ENCODE measurements at places on chromosomes 5 and 9. TPM values are rescaled to one million over a fixed set of nuclear protein-coding genes. Genes with fewer than 3 reads are reported as not detected.

PCDHA2 gene
- 0.05 TPM for total RNA-seq

CNTNAP3 gene
- 3.6 TPM for total RNA-seq

SLC27A6 gene
- under 0.01 TPM for total RNA-seq

MSX2 gene
- 1.5 TPM for total RNA-seq

ZDHHC21 gene
- total RNA-seq, result 16.6 TPM

PCDHGB7 gene
- 8.3 TPM for total RNA-seq

SEMA6A gene
- total RNA-seq, result 0.05 TPM

GRXCR2 gene
- total RNA-seq, result not detected

TMEM8B gene
- total RNA-seq, result 6.2 TPM

SHOC1 gene
- total RNA-seq, result 0.09 TPM

SCGB3A2 gene
- not detected for total RNA-seq

SH3RF2 gene
- total RNA-seq, result 7.7 TPM

ALAD gene
- 23.6 TPM for total RNA-seq

DDX4 gene
- not detected for total RNA-seq

XRCC4 gene
- 73.0 TPM for total RNA-seq

TAS2R1 gene
- total RNA-seq, result not detected

TRPM3 gene
- total RNA-seq, result under 0.01 TPM

ENC1 gene
- 217 TPM for total RNA-seq

C5orf15 gene
- total RNA-seq, result 89.1 TPM

MARCOL gene
- not detected for total RNA-seq

PGGT1B gene
- total RNA-seq, result 22.1 TPM

CA9 gene
- total RNA-seq, result 8.1 TPM

TNC gene
- 206 TPM for total RNA-seq

OSTF1 gene
- 46.6 TPM for total RNA-seq

C8G gene
- total RNA-seq, result not detected

NIM1K gene
- total RNA-seq, result 1.2 TPM

SUSD3 gene
- total RNA-seq, result 0.37 TPM

ABO gene
- total RNA-seq, result not detected

PNPLA7 gene
- total RNA-seq, result 0.59 TPM

PCDHB1 gene
- total RNA-seq, result not detected

SLC22A4 gene
- 4.8 TPM for total RNA-seq

CCDC192 gene
- total RNA-seq, result not detected

MED22 gene
- 24.0 TPM for total RNA-seq

FRMD3 gene
- 0.32 TPM for total RNA-seq

PPP2R2B gene
- 0.18 TPM for total RNA-seq

CLIC3 gene
- 3.3 TPM for total RNA-seq

ADRB2 gene
- 0.18 TPM for total RNA-seq

NRG2 gene
- under 0.01 TPM for total RNA-seq

DRD1 gene
- total RNA-seq, result not detected

LEAP2 gene
- total RNA-seq, result 0.18 TPM

OSMR gene
- total RNA-seq, result 111 TPM

TMOD1 gene
- not detected for total RNA-seq

HMGCS1 gene
- 189 TPM for total RNA-seq

FBLL1 gene
- 1.1 TPM for total RNA-seq

ZNF622 gene
- 47.1 TPM for total RNA-seq

CCDC171 gene
- total RNA-seq, result 2.4 TPM

SLC36A3 gene
- total RNA-seq, result not detected

SLC25A2 gene
- 0.30 TPM for total RNA-seq

Measured in smooth muscle cell of the umbilical artery (primary cell).